ENCODE measurements at places on chromosomes 6 and 20.

DNA sequence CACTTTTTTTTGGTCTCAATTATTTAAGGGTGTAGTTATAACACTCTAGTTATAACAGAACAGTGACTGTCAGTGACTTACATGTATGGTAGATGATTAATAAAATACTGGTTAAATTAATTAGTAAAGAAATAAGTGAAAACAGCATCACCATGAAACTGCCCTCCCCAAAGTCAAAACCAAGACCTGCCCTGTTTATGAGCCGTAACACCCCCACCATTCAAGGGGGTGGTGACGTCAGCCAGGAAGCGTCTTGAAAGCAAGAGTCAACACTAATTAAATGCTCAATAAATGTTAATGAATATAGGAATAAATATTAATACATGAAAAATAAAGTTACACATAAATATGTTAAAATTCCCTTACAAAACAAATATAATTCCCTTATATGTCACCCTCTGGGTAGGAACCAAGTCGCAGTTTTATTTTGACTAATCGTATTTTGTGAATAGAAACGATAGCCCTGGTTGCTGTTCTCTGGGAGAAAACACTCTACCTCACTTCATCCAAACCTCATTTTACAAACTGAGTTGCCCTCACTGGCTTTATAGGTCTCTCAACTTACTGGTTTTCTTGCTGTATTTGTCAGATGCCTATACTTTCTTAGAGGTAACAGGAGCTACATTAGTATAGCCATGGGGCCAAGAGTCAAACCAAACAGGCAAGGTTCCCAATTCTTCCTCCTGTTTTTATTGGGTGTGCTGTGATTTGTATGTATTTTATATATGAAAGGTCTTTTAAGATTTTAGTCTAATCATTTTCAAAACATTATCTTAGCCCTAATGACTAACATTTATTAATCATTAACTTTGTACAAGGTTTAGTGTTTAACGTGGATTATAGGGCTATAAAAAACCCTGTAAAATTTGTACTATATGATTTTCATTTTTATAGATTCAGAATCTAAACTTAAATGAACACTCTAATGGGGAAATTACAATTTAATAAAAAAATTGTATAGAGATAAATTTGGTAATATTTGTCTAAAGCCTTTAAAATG lies 227.9 kb upstream of the IRAK1BP1 start:
- no peak for DNase-seq

GRCh38 chr20:20606050-20606449 lies 106.4 kb downstream of the RALGAPA2 start:
- no peak for DNase-seq

GRCh38 chr6:32825966-32826365 lies 9.2 kb upstream of the HLA-DOB start:
- DNase-seq = no peak

- no peak for DNase-seq
These were observed 207.0 kb downstream of the THBS2 start for GRCh38 chr6:169046483-169047192.

GRCh38 chr6:135535989-135536414 lies 38.5 kb upstream of the AHI1 start:
- DNase-seq = no peak

DNA sequence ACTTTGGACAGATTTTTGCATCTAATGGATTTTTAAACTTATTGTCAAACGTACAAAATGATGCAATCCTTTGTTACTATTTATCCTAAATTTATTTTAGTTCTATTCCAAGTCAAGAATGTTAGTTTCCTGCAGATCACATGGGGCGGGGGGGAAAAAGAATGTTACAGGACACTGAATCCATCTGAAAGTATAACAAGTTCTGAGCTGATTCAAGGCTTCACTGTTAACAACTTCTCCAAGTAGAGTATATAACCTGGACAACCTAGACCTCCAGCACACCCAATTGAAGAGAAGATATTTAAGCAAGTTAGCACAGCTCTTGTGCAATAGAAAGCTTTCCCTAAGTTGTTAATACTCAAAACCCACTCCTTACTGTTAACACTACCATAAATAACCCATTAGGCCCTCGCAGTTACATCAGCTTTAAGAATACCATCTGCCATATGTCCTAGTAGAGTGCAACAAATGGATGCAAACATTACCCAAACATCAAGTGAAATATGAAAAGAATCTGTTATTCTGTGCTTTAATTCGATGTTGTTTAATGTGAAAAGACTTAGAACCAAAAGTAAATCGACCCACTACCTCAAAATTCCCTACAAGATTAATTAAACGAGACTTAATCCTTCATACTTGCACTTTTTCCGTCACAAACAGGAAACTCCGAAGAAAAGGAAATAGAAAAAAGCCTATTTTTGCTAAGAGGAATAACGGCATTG lies 1.3 kb downstream of the SEC63 start:
- no peak for DNase-seq

- no peak for DNase-seq
These were observed 21.8 kb downstream of the ITPR3 start for GRCh38 chr6:33642897-33643296.

DNA sequence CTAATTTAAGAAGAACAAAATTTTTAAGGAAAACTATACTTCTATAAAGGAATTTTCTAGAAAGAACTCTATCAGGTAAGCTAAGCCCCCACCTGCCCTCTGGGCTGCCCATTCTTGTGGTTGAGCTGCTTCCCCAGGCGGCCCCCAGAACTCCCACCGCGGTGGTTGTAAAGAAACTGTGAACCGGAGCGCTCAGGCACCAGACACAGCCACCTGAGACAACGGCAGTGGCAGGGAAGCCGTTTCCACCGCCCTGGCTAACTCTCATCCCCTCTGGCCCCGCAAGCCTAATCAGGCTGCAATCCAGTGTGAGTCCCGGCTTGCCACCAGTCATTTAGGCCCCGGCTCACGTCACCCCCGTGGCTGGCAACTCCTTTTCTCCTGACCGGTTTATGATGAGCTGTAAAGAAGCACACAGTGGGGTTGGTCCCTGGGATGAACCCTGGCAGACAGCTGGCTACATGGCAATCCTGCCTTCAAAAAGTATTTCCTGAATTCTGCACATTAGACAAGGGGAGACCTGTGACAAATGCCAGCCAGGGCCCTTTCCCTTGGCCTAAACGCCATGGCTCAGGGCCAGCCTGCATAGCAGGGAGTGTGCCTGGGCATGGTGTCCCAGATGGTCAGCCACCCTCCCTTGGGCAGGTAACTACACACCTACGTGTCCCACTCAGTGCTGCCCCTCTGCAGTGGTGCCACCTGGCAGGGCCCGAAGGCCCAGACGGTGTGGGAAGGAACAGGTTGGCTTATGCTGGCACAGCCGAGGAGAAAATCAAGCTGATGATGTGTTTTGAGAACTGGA lies 63.8 kb upstream of the GPR31 start:
- no peak for DNase-seq

- DNase-seq = no peak
These were observed 169.1 kb downstream of the IBTK start for GRCh38 chr6:82078286-82078908.

GRCh38 chr20:31705191-31705590 lies 17.5 kb downstream of the BCL2L1 start:
- DNase-seq = no peak

- no peak for DNase-seq
These were observed 763.2 kb upstream of the FLRT3 start for GRCh38 chr20:15100506-15101160.

- no peak for DNase-seq
These were observed 548 bp upstream of the BCAS4 start for GRCh38 chr20:50794181-50794845.

- no peak for DNase-seq
These were observed 33.7 kb downstream of the GSTA2 start for GRCh38 chr6:52729576-52729975.

DNA sequence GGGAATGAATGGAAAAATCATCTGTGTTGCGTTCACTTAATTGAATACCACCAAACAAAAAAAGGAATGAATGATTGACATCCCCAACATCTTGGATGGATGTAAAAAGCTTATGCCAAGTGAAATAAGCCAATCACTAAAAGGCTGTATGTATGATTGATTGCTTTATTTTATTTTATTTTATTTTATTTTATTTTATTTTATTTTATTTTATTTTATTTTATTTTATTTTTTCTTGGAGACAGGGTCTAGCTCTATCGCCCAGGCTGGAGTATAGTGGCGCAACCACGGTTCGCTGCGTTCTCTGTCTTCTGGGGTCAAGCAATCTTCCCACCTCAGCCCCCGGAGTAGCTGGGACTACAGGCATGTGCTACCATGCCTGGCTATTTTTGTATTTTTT lies 263.3 kb downstream of the CDKAL1 start:
- DNase-seq = no peak

DNA sequence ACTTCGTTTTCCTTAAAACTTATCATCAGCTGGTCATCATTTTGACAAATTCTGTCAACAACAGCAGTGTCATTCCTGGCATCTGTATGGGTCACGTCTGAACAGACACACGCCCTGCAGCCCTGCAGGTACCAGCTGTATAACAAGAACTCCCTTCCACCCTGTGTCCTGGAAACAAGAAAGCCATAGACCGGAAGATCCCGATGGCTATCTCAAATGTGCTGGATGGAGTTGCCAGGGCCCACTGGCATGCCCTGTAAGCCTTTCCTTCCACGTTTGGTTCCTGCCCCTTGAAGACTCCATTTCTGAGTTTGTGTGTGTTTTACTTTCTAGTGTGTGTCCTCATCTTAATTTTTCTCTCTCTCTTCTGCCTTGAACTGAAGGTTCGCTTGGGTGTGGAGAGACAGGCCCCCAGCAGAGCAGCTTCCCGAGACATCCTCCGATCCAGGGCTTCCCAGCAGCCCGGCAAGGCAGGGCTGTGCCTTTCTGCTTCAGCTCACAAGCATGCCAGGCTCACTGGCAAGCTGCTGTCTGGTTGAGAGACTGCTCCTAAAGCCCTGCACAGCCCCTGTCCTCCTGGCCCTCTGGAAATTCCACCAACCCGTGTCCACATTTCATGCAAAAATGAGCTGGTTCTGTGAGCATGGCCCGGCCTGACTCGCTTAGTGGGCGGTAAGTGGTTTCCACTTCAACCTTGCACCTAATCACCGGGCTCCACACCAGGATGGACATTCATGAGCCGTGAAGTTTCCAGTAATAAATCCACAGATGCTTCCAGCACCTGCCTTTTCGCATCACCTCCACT lies 8.7 kb downstream of the GFRA4 start:
- DNase-seq = no peak

- DNase-seq = no peak
These were observed 197.1 kb downstream of the EPHA7 start for GRCh38 chr6:93222071-93222851.

DNA sequence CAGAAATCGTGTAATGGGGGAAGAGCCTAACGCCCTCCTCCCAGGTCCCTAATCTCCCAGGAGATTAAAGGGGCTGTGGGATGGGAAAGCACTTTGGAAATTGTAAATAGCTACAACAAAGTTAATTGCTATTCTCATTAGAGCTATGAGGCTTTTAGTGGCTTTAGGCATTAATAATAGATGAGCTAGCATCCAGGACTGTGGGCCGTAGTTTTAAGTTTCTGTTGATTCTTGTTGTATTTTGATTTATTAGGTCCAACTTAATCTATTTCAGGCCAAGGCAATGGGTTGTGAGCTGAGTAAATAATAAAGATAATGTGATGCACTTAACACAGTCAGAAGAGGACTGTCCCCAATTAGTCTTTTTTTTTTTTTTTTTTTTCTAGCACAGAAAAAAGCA lies 67.7 kb downstream of the ANKRD6 start:
- DNase-seq = no peak

- DNase-seq = no peak
These were observed 123.1 kb downstream of the RNGTT start for GRCh38 chr6:88840289-88840688.

DNA sequence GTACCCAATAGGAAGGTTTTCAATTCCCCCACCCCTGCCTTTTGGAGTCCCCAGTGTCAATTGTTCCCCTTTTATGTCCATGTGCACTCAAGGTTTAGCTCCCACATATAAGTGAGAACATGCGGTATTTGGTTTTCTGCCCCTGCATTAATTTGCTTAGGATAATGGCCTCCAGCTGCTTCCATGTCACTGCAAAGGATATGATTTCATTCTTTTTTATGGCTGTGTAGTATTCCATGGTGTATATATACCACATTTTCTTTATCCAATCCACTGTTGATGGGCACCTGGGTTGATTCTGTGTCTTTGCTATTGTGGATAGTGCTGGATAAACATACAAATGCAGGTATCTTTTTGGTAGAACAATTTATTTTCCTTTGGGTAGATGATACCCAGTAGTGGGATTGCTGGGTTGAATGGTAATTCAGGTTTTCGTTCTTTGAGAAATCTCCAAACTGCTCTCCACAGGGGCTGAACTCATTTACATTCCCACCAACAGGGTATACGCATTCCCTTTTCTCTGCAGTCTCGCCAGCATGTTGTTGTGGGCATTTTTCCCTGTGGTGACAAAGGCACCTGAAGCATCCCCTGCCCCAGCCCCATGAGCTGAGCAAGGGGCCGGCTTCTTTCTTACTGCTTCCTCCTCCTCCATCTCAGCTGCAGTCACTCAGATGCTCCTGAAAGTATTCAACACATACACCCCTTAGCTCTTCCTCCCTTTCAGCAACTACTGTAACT lies 66.7 kb downstream of the ELOVL2 start:
- DNase-seq = no peak

- DNase-seq = no peak
These were observed 130.0 kb upstream of the ZNF217 start for GRCh38 chr20:53723621-53724020.

- no peak for DNase-seq
These were observed 105.0 kb upstream of the MRPS10 start for GRCh38 chr6:42322676-42323075.

GRCh38 chr20:12455148-12455547 lies 537.5 kb downstream of the BTBD3 start:
- no peak for DNase-seq

GRCh38 chr6:119830069-119830468 lies 480.5 kb upstream of the MAN1A1 start:
- no peak for DNase-seq

DNA sequence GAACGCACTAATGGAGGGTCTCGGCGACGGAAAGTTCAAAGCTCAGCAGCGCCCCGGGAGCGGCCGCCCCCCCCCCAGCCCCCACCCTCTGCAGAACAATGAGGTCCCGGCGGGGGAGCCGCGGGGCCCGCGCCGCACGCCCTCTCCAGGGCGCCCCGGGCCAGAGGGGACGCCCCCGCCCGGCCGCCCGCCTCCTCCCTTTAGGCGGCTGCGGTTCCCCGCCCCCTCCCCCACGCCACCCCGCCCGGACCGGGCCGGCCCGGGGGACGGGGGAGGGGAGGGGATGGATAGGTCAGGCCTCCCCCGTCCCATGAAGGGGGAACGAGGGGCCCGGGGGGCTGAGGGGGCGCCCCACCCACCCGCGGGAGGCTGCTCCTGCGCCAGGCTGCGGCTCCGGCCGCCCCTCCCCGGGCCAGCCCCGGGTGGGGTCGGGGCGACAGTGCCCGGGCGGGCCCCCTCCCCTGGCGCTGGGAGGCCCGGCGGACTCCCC lies 1.5 kb downstream of the NOL4L start:
- no peak for DNase-seq

- DNase-seq = no peak
These were observed 183.8 kb downstream of the PTPRK start for GRCh38 chr6:128336436-128337095.

DNA sequence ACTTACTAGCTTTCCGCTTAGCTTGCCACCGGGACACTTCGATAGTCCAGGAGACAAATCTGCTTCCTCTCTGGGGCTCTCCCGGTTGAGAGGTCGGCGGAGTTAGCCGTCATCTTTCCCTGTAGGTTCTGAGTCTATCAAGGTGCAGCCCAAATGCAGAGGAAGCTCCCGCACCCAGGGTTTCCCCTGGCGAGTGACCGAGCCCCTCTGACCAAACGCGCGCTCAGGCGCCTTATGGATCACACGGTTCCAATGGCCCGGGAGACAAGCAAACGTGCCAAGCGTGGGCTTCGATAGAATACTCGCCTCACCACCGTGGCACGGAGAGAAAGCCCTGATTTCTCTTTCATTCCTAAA lies 15.8 kb upstream of the FOXC1 start:
- DNase-seq = no peak

- DNase-seq = no peak
These were observed 60.3 kb downstream of the VTA1 start for GRCh38 chr6:142207265-142207877.

Data from NK-92 treated with Interleukin-12 subunit alpha and Interleukin-12 subunit beta, amount 100 ng/mL, for 24 hours (cell line).